RWPE2 (cell line): ENCODE measurements at places on chromosomes 6 and 20.

GRCh38 chr20:53773792-53774401 is 180.3 kb upstream of the ZNF217 start:
- peak; percentile 75 for DNase-seq

GRCh38 chr6:54861905-54862616 is 15.5 kb downstream of the FAM83B start:
- no peak for DNase-seq

GRCh38 chr6:13428583-13429405 is 58.6 kb downstream of the GFOD1 start:
- DNase-seq: no peak

DNA sequence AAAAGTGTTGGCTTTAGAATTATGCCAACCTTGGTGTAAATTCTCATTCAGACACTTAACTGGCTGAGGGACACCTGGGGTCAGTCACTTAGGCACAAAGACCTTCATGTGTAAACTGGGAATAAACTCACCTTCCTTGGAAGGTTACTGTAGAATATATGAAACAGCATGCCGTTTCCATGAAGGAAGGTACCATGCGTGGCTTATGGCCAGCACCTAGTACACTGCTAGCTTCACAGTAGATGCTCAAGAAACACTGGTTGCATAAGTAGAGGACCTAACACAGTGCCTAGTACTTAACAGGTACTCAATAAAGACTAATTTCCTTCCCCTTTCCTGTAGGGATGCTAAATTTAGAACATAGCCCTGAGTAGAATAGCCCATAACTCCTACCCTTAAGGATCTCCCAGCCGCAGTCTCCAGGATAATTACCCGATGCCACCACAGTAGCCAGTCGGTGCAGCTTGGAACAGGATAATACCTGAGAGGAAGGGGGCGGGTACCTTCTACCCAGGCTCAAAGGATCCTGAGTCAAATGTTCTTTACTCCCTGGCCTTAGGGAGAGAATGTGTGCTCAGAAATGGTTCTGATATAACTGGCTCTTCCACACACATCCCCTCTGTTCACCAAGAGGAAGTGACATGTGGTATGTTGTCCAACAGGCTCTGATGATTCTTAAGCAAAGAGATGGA is 3.6 kb downstream of the BCL2L1 start:
- no peak for DNase-seq

GRCh38 chr6:157233156-157233555 is 90.2 kb downstream of the TMEM242 start:
- DNase-seq: no peak

DNA sequence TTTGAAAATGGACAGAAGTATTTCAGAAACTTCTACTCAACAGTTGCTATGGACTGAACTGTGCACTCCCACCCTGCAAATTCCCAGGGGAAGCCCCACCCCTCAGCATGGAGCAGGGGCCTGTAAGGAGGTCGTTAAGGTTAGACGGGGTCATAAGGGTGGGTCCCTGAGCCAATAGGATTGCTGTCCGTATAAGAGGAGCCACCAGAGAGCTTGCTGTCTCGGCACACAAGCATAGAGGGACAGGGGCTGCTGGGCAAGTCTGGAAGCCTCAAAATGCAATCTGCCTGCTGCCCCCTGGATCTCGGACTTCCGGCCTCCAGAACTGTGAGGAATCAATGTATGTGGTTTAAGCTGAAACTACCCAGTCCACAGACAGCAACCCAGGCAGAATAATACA is 37.4 kb upstream of the AFDN start:
- DNase-seq: no peak

DNA sequence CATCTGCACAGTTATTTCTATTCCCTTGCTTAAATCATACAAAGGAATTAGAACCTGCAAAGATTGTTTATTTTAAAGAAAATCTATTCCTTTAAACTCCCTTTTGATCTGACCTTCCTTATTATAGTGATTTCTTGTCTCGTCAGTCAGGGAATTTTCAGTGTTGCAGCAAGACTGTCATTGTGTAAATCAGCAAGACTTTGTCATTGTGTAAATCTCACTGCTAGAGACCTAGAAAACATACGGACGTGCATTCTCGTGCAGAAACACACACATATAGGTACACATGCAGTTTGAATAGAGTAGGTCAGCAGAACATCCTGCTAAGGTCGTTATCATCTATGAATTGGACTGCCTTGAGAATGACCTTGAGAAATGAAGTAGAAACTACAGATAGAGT is 6.2 kb upstream of the SGK1 start:
- DNase-seq: no peak

- no peak for DNase-seq
Observed at GRCh38 chr20:41509316-41510200, 108.6 kb downstream of the CHD6 start.

GRCh38 chr6:107666981-107667601 is 157.0 kb downstream of the SCML4 start:
- DNase-seq: no peak

- no peak for DNase-seq
Observed at GRCh38 chr20:33693741-33694638, 7.8 kb upstream of the E2F1 start.

DNA sequence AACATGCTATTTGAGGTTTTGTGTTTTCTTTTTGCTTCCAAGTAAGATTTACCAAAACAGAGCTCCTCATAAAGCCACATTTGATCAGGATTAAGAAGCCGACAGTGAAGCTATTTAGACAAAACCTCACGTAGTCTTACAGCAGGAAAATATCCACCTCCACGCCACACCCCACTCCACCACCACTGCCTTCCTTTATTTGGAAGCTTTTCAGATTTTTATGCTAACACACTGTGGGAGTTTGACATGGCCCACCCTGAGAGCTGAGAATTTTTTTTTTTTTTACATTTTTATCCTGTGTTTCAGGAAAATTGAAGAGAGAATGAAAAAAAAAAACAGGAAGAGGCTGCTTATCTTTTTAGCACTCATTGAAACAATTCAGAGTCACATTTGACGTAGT is 104.8 kb upstream of the MC3R start:
- no peak for DNase-seq

DNA sequence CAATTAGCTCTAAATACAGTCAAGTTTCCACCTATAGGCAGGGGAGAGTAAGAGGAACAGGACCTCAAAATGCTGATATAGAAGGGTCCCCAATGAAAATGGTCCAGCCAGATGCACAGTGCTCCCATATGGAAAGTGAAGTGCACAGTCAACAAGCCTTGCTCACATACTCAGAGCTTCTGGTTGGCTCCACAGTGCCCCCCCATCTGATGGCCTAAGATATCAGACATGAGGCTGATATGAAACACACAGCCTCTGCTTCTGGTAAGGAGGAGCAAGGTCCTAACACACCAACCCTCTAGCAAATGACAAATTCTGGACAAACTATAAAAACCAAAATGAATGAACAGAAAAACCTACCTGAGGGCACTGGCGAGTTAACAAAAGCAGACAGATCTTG is 111.4 kb upstream of the EMILIN3 start:
- no peak for DNase-seq

DNA sequence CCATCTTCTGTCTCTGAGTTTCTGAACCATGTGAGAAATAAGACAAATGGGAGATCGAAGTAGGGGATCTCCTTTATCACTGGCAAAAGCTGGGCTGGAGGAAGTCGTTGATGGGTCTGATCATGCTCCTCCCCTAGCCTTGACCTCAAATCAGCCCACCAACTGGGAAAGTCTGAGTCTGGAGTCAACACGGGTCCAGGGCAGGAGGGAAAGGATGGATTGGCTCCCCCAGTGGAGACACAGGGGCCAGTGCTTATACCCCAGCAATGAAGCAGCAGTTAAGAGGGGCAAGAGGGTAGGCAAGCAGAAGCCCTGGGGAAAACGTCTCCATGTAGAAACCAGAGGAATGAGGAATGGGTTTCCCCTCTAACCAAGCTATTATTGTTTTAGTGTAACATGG is 152.6 kb downstream of the TBC1D7 start:
- DNase-seq: no peak

DNA sequence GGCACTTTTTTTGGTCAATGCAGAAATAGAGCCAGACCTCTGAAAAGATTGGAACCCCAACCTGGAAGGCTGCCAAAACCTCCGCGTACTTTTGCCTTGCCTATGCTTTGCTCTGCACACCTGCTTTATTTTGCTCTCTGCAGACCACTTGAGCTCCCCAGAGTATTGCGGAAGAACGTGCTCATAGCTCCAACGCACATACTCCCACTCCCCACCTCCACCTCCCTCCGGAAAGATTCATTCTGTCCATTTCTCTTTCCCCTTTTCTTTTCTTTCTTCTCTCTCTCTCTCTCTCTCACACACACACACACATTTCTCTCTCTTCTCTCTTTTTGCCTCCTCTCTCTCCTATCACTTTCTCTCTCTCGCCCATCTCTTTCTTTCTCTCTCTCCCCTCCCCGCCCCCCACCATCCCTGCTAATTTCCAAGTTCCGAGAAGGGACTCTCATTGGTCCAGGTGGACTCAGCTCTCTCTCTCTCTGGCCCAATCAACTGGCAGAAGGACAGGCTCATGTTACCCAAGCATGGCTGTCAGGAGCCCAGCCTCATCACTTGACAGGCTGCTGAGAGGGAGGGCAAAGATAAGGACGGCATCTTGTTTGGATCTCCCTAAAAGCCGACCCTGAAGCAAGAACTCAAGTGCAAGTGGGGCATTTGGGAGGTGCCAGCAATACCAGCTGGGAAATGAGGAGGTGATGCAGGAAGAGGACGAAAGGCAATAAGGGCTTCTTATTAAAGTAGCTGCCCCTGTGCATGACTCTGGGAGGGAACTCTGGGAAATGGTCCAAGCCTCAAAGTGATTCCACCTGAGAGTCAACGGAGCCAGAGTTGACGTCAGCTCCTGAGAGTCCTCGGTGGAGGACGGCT is 246.1 kb downstream of the LY86 start:
- no peak for DNase-seq

DNA sequence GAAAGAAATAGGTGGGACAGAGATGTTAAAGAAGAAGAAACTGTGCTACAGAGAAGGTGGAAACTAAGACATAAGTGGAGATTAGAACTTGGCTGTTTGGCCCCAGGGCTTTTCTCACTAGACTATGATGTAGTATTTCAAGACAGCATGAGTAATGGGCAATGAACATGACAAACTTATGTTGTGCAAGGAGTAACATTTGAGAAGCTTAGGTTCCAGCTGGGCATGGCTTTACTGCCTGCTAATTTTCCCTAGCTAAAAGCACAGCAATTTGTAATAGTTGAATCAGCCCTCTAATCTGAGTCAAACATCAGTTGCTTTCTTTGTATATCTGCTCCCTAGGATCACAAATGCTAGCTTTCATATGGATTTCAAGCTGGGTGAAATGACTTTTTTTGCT is 294.3 kb upstream of the BMP2 start:
- DNase-seq: no peak

DNA sequence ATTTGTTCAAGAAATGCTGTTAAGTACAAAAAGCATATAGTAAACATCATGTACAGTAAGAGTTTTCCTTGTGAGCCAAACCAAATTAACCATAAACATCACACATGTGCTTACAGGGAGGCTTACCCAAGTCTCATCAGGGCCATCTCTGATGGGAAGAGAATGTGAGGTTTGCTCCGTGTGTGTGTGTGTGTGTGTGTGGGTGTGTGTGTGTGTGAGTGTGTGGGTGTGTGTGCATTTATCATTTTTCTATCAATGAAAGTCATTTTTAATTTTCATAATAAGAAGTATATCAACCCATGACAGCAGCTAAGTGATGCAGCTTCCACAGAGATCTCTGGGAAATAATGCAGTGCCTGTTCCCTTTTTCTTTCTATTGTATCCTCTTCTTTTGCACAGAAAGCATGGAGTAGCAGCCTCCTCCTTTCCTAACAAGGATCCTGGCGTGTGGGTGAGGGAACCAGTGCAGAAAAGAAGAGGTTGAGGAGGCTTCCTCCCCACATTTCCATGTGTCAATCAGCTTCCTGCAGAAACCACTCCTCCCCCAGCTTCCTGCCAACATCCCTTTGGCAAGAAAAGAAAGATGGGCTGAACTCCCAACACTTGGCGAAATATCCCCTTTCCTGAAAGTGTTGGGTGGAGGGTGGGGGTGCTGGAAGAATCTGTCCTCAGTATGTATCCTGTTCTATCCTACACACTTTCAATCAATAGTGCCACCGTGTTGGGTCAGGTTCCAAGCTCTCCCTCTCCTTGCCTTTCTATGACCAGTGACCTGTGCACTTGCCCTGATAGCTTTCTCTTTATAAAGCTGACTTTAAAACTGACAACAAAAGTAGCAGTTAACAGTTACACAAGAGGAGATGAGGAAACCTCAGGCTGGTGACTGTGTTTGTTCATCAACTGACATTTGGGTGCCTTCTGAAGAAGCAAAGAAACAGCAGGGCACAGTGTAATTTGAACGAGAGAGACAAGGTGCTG is 251.8 kb upstream of the CITED2 start:
- DNase-seq: no peak

GRCh38 chr20:19335916-19336315 is 123.5 kb downstream of the SLC24A3 start:
- no peak for DNase-seq
